ENCODE measurements at places on chromosomes 7 and 10. TPM values are rescaled to one million over a fixed set of nuclear protein-coding genes. Genes with fewer than 3 reads are reported as not detected.
A peak's percentile ranks its signal among the peaks of the same experiment; 100 is the strongest.

- peaks cover 10% of the 10 kb centered on the region for H3K4me1 ChIP-seq
- H3K27ac ChIP-seq: peak overlapping the region; percentile 94
- no peaks in the 10 kb centered on the region for H3K27me3 ChIP-seq
- no peaks in the 10 kb centered on the region for H3K36me3 ChIP-seq
These were observed 718 bp upstream of the CTBP2 start for GRCh38 chr10:125160856-125161706.

DNA sequence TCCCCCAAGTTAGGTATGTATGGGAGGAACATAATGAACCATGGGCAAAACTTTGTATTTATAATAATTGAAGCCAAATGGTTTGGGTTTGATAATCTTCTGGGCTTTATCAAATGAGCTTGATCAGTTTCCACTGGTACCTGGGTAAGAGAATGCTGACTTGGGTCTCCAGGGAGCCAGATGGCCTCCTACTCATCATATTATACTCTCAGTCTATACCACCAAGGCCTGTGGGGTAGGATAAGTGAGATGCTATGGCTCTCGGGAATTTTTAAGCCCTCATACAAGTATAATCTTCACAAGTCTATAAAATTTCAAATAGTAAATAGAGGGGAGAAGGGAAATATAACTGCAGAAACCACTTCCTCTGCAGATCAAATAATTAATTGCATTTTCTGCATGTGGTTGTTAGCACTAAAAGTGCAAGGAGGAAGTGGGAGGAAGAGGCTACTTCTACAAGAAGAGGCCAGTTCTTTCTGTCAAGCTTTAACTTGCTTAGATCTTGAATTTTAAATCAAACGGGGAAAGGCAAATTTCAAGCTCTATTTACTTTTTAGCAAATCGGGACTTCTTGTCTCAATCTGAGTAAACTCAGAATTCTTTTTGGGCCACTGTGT is 349.0 kb downstream of the SORCS1 start:
- H3K27me3 ChIP-seq: no peaks in the 10 kb centered on the region
- no peak overlapping the region for H3K27ac ChIP-seq
- H3K4me1 ChIP-seq: no peaks in the 10 kb centered on the region

DNA sequence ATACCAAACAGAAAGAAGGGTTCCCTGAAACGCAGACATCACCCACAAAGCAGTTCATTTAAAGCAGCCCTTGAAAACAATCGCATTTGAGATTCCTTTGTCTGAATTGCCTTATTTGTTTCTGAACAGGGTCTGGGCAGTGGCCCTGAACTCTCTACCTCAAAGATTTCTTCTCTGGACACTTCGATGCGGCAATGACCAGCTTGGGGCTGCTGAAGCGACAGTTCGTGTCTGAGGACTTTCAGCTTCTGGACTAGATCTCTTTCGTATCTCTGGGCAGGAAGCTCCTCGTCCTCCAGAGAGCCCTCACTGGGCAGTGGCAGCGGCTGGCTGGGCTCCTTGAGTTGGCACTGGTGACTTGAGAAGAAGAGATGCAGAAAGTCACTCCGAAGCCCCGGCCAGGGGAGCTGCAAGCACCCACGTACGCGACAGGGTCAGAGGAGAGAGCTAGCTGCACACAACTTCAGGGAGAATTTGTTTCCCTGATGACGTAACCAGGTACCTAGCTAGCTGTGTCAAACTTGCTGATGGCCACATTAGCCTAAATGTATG is 96.3 kb downstream of the SMURF1 start:
- H3K27ac ChIP-seq: no peak overlapping the region
- H3K36me3 ChIP-seq: peaks cover 2% of the 10 kb centered on the region
- no peaks in the 10 kb centered on the region for H3K4me1 ChIP-seq
- DNase-seq: no peak

RNF133 gene
- not detected for total RNA-seq

- peaks cover 3% of the 10 kb centered on the region for H3K36me3 ChIP-seq
- no peak for DNase-seq
- H3K27me3 ChIP-seq: no peaks in the 10 kb centered on the region
- no peaks in the 10 kb centered on the region for H3K4me1 ChIP-seq
These were observed 23.8 kb downstream of the PEX1 start for GRCh38 chr7:92504563-92504962.

GRCh38 chr7:112053737-112054069 is 152.5 kb downstream of the DOCK4 start:
- DNase-seq: no peak
- no peak overlapping the region for H3K27ac ChIP-seq
- peaks cover 10% of the 10 kb centered on the region for H3K4me1 ChIP-seq
- H3K27me3 ChIP-seq: no peaks in the 10 kb centered on the region

GRCh38 chr10:117341061-117341460 is 34.2 kb downstream of the PDZD8 start:
- no peak overlapping the region for H3K27ac ChIP-seq
- no peak for DNase-seq
- H3K36me3 ChIP-seq: peaks cover 1% of the 10 kb centered on the region
- H3K27me3 ChIP-seq: no peaks in the 10 kb centered on the region

GRCh38 chr10:117241541-117242462 is 888 bp downstream of the SLC18A2 start:
- H3K27me3 ChIP-seq: no peaks in the 10 kb centered on the region
- no peaks in the 10 kb centered on the region for H3K36me3 ChIP-seq
- no peaks in the 10 kb centered on the region for H3K4me1 ChIP-seq
- no peak overlapping the region for H3K27ac ChIP-seq

GRCh38 chr10:59003203-59003602 is 173.2 kb upstream of the PHYHIPL start:
- H3K27ac ChIP-seq: peak overlapping the region; percentile 10
- no peak overlapping the region for H3K4me3 ChIP-seq
- DNase-seq: no peak
- H3K27me3 ChIP-seq: no peaks in the 10 kb centered on the region

NEBL gene
- total RNA-seq: 55.2 TPM

CPN1 gene
- total RNA-seq: 24.9 TPM

DNA sequence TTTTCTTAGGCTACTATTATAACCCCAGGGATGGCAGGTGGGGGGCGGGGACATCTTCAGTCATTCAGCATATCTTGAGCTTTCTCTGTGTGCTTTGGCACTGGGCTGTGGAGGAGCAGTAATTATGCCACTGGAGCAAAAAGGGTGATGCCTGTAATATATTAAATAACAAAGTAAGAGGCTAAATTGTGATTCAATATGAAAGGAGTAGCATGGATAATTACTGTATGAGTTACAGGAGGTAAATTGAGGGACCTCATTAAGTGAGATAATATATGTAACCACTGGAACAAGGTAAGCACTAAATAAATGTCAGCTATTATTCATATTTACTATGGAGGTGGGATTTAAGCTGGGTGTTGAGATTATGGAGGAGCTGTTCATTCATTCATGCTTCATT is 3.3 kb upstream of the STN1 start:
- DNase-seq: no peak
- no peak overlapping the region for H3K27ac ChIP-seq
- H3K27me3 ChIP-seq: no peaks in the 10 kb centered on the region
- peaks cover 47% of the 10 kb centered on the region for H3K4me1 ChIP-seq
- H3K36me3 ChIP-seq: no peaks in the 10 kb centered on the region

GRCh38 chr10:71090801-71091200 is 121.6 kb upstream of the UNC5B start:
- no peaks in the 10 kb centered on the region for H3K36me3 ChIP-seq
- no peaks in the 10 kb centered on the region for H3K4me1 ChIP-seq
- H3K27ac ChIP-seq: no peak overlapping the region

HOXA2 gene
- total RNA-seq: 1.8 TPM

PNLIPRP3 gene
- total RNA-seq: not detected

FAM170B gene
- not detected for total RNA-seq

- H3K36me3 ChIP-seq: no peaks in the 10 kb centered on the region
- no peak overlapping the region for H3K4me3 ChIP-seq
- no peaks in the 10 kb centered on the region for H3K27me3 ChIP-seq
- no peak for DNase-seq
- H3K4me1 ChIP-seq: peaks cover 7% of the 10 kb centered on the region
These were observed 177.3 kb upstream of the MBL2 start for GRCh38 chr10:52949899-52950298.

DNA sequence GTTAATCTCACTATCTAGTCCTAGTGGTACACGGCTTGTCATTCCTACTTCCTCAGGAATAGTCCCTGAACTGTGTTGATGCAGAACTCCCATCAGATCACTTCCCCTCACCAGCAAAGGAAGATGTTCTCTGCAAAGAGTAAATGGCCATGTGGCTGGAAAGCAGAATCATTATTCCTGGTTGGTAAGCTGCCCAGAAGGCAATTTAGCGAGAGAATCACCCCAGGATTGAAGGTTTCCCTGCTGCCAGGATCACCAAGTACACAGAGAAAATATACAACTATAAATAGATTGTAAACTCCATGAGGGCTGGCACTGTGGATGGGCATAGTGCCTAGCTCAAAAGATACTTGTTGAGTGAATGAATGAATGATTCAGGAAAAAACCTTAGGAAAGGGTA is 115.0 kb downstream of the GFRA1 start:
- no peak overlapping the region for H3K27ac ChIP-seq
- no peaks in the 10 kb centered on the region for H3K36me3 ChIP-seq
- H3K4me1 ChIP-seq: no peaks in the 10 kb centered on the region

GRCh38 chr7:14960721-14961120 is 58.2 kb upstream of the DGKB start:
- DNase-seq: no peak
- no peak overlapping the region for H3K4me3 ChIP-seq
- H3K36me3 ChIP-seq: no peaks in the 10 kb centered on the region
- no peak overlapping the region for H3K27ac ChIP-seq

- H3K27me3 ChIP-seq: no peaks in the 10 kb centered on the region
- H3K4me3 ChIP-seq: no peak overlapping the region
- no peak overlapping the region for H3K27ac ChIP-seq
- H3K36me3 ChIP-seq: no peaks in the 10 kb centered on the region
These were observed 42.3 kb upstream of the GNA12 start for GRCh38 chr7:2886391-2886790.

GRCh38 chr10:51244309-51244708 is 170.0 kb downstream of the PRKG1 start:
- H3K27me3 ChIP-seq: no peaks in the 10 kb centered on the region
- no peak overlapping the region for H3K27ac ChIP-seq
- no peak overlapping the region for H3K4me3 ChIP-seq
- no peaks in the 10 kb centered on the region for H3K36me3 ChIP-seq
- H3K4me1 ChIP-seq: no peaks in the 10 kb centered on the region

GRCh38 chr10:132113206-132113605 is 47.5 kb downstream of the JAKMIP3 start:
- H3K27me3 ChIP-seq: no peaks in the 10 kb centered on the region
- H3K36me3 ChIP-seq: no peaks in the 10 kb centered on the region
- H3K4me3 ChIP-seq: no peak overlapping the region
- peaks cover 29% of the 10 kb centered on the region for H3K4me1 ChIP-seq

DNA sequence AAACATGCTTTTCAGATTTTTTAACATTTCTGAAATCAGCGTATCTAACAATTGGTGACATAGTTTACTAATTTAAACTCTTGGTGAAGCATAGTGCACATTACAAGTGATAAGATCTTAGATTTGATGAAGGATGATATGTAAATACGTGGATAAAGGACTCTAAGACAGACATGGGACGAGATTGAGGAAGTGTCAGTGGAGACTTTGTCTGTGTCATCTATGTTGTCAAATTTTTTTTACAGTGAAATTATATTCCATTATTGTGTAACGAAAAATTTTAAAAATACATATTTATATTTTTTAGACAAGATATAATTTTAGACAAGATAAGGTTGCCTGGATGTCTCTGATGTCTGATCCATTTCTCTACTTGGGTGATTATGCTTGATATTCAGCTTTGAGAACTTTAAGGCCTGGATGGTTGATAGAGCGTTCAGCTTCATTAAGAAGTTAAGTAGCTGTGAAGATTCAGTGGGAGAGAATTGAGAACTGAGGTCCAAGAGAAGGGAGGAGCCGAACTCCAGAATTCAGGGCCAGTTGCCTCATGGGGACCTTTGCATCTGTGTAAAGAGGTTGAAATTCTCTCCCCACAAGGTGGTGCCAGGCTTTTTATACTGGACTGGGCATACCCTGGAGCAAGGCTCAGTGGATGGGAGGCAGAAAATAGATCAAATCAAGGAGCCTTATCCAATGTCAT is 62.7 kb downstream of the KAT6B start:
- DNase-seq: peak; percentile 22
- H3K27me3 ChIP-seq: no peaks in the 10 kb centered on the region
- H3K4me1 ChIP-seq: no peaks in the 10 kb centered on the region
- H3K36me3 ChIP-seq: no peaks in the 10 kb centered on the region

GRCh38 chr7:72308986-72309385 is 103.2 kb downstream of the CALN1 start:
- no peak overlapping the region for H3K4me3 ChIP-seq
- DNase-seq: no peak
- no peaks in the 10 kb centered on the region for H3K36me3 ChIP-seq
- H3K27ac ChIP-seq: no peak overlapping the region
- H3K4me1 ChIP-seq: no peaks in the 10 kb centered on the region
- no peaks in the 10 kb centered on the region for H3K27me3 ChIP-seq

- H3K27ac ChIP-seq: no peak overlapping the region
- no peaks in the 10 kb centered on the region for H3K4me1 ChIP-seq
- no peak for DNase-seq
- H3K36me3 ChIP-seq: no peaks in the 10 kb centered on the region
- H3K27me3 ChIP-seq: no peaks in the 10 kb centered on the region
- H3K4me3 ChIP-seq: no peak overlapping the region
These were observed 28.7 kb upstream of the CALU start for GRCh38 chr7:128710481-128710880.

GRCh38 chr10:80662429-80663261 is 124.9 kb downstream of the SH2D4B start:
- no peak overlapping the region for H3K4me3 ChIP-seq
- no peaks in the 10 kb centered on the region for H3K27me3 ChIP-seq
- peak; percentile 83 for DNase-seq
- H3K27ac ChIP-seq: no peak overlapping the region
- H3K36me3 ChIP-seq: no peaks in the 10 kb centered on the region
- peaks cover 9% of the 10 kb centered on the region for H3K4me1 ChIP-seq
